Vagina (tissue), 2 donors: ENCODE measurements at places on chromosomes 3 and 15.

DNA sequence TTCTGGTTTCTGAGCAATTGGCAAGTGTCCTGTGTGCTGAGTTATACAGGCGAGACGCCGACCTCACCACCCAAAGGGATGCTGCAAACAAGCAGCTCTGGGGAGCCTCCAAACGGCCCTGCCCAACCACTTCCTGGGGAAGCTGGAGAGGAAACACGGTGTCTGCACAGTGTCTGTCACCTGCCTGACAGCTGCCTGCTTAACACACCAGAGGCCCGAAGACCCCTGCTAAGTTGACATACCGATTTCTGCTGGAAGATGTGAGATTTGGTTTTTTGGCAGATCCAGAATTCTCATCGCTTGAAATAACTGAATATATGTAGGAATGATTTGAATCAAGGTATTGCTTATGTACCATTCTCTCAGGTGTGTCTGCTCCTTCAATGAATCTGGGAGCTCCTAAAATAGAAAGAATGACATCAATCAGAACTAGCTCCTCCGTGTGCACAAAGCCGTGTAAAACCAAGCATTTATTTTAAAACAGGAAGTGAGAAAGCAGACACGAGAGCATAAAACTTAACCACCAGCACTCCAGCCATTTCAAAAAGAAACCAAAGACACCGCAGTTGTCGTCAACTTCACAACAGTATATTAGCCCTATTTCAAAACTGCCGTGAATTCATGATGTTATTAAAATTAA is 27.2 kb downstream of the LRRC2 start:
- DNase-seq = no peak

DNA sequence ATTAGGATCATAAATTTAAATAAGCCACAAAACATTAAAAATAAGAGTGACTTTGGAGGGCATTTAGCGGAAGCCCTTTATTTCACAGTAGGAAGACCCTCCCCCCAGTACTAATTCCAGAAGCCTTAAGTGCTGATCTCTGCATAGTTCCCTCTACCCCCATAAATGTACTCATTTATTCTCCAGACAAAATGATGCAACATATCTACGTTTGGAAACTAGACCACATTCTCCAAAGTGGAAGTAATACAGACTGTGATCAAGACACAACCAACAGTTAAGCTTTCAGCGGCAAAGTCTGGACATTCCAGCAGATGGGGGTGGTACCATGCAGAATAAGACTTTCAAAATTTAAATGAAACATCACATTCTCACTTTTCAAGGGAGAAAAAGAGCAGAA is 44.8 kb upstream of the RPS17 start:
- DNase-seq = no peak

DNA sequence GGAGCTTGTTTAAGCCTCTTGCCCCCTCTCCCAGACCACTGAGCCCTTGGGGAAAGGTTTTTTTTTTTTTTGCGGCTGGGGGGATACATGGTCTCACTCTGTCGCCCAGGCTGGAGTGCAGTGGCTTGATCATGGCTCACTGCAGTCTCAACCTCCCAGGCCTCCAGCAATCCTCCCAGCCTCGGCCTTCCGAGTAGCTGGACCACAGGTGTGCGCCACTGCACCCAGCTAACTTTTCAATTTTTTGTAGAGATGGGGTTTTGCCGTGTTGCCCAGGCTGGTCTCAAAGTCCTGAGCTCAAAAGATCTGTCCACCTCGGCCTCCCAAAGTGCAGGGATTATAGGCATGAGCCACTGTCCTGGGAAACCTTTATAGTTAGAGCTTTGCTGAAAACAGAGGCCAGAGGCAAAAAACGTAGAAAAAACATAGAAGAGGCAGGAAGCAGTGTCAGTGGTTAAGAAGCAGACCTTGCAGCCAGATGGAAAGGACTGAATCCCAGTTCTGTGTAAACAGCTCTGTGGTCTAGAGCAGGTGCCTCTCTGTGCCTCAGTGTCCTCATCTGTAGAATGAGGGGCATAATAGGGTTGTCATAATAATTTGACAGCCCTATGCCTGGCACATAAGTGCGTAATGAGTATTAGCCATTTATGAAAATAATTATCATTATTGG is 33.1 kb downstream of the CMTM7 start:
- DNase-seq = no peak

- DNase-seq = no peak
Measured at GRCh38 chr3:196585044-196585757, 16.7 kb downstream of the FBXO45 start.

DNA sequence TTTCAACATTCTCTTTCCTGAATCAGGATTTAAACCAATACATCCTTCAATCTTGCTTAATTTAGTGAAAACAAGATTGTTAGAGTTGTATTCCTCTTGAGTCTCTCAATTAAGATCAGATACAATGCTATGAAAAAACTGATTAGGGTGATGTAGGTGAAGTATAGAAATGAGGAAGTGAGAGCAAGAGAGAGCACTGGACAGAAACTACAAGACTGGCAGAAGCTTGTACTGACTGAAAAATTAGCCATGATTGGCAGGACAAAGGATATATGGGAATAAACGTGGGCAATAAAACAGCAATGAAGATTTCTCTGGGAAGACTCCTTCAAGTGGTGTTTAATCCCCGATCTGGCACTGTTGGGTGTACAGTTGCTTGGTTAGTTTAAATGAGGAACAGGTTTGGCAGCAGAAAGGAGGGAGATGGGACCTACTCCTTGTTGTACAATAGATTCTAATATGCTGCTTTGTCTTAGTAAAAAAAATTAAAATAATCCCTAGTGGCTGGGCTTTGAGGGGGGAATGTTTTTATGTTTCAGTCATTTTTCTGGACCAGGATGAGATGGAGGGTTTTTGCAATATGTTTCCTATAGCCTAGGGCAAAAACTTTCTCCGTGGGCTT is 252.7 kb downstream of the SLC9A9 start:
- DNase-seq = no peak
